HS-27A (cell line): ENCODE measurements at places on chromosomes 1 and 21.

DNA sequence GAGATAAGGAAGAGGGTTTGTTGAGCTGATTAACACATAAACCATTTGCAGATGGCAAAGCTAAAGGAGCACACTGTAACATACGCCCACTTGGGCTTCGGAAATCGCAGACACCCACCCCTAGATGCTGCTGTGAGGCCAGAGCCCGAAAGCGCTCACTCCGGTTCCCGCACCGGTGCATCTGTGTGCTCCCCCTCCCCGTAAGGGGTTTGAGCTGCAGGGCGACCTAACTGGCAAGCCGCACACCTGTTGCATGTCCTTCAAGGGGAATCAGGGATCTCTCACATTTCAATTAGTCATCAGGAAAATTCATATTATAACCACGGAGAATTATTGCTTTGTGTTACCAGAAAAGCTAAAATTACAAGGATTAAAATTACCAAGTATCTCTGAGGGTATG, 1.4 kb upstream of the CFH start:
- no peak for DNase-seq

GRCh38 chr1:154239491-154239890, 18.7 kb downstream of the UBAP2L start:
- DNase-seq = no peak

- DNase-seq = no peak
Observed at GRCh38 chr21:39373634-39374033, 24.7 kb upstream of the HMGN1 start.

DNA sequence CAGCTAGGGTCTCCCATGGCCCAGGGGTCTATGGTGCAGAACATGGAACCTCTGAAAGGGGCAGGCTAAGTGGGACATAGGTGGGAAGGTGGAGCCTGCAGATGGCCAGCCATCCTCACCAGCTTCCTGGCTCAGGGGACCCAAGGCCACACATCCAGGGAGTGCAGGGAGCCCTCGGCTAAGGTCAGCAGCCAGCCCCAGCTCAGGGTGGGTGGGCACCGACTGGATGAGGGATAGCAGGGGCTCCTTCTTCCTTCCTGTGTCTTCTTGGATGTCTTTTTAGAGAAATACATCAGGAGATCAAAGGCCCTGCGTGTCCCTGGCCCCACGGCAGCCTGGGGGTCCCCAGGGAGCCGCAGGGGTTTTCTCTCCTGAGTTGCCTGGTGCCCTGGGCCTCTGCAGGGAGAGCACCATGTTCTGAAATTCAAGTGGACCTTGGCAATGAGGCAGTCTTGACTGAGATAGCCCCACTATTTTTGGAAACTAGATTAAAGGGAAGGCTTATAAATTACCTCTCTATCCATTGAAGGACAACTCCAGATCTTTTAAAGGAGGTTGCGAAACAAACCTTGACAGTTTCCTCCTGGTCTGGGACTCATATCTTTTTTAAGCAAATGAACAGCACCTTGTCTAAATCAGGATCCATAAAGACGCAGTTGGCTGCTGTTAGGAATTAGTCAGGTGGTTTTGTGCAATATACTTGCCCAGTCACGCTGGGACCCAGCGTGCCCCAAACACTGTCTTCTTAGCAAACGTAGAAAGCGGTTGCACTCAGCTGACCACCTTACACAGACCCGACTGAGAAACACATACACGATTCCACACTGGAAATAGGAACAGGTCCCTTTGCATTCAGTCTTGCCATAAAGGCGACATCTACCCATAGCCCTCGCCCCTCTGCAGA, 242.3 kb downstream of the TOMM20 start:
- no peak for DNase-seq

DNA sequence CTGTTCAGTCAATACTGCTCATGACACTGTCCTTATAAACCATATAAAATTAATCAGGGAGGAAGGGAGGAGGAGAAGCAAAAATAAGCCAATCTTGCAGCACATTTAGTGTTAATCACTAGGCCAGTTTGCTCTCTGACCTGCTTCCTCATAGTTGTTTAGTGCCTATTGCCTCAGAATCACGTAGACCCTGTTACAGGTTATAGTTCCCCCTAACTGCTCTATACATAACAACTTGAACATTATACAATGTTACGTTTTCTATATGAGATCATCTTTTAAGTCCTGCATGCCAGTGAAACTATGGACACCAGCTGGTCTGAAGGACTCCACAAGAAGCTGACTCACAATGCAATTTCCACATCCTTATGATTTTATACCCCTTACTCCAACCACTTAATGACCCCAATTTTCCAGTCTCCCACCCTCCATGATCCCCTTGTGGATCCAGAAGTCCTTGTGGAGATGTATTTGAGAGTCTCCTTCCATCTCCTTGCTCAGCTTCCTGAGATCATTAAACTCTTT, 34.9 kb upstream of the TACSTD2 start:
- DNase-seq = no peak

- DNase-seq = no peak
Observed at GRCh38 chr1:206769304-206769731, 1.3 kb upstream of the IL19 start.

GRCh38 chr1:91172541-91172940, 150.7 kb upstream of the ZNF644 start:
- no peak for DNase-seq

GRCh38 chr1:67088440-67088839, 34.5 kb upstream of the SLC35D1 start:
- no peak for DNase-seq

- no peak for DNase-seq
Observed at GRCh38 chr1:174286042-174286441, 126.7 kb downstream of the RABGAP1L start.

- DNase-seq = no peak
Observed at GRCh38 chr1:169236880-169237279, 130.4 kb downstream of the ATP1B1 start.

GRCh38 chr1:59900640-59901039, 25.9 kb downstream of the CYP2J2 start:
- no peak for DNase-seq

- DNase-seq = no peak
Observed at GRCh38 chr1:159005161-159005560, 4.5 kb upstream of the IFI16 start.
